Hippocampal formation (tissue), 2 donors: ENCODE measurements at places on chromosomes 3 and 15.
A peak's percentile ranks its signal among the peaks of the same experiment; 100 is the strongest.

DNA sequence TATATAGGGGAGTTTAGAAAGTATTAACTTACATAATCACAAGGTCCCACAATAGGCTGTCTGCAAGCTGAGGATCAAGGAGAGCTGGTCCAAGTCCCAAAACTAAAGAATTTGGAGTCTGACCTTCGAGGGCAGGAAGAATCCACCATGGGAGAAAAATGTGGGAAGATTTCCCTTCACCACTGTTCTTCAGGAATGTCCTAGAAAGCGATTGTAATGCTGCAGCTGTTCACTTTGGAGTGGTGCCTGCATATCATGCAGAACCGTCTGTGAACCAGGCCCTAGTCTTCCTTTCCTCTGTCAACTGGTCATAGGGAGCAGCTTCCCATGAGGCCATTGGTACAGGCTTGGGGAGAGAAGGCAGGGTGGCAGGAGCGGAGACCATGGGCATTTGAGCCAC, 497.9 kb upstream of the ARPP21 start:
- DNase-seq = no peak

DNA sequence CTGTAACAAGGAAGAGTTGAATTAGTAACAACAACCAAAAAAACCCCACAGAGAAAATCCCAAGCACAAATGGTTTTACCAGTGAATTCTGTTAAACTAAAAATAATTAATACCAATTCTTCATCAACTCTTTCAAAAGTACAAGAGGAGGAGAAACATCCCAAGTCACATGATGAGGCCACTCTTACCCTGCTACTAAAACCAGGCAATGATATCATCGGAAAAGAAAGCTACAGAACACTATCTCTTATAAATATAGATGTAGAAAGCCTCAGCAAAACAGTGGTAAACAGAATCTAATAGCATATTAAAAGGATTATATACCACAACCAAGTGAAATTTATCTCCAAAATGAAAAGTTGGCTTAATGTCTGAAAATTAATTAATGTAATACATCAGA, 168.1 kb upstream of the SLCO3A1 start:
- no peak for DNase-seq

DNA sequence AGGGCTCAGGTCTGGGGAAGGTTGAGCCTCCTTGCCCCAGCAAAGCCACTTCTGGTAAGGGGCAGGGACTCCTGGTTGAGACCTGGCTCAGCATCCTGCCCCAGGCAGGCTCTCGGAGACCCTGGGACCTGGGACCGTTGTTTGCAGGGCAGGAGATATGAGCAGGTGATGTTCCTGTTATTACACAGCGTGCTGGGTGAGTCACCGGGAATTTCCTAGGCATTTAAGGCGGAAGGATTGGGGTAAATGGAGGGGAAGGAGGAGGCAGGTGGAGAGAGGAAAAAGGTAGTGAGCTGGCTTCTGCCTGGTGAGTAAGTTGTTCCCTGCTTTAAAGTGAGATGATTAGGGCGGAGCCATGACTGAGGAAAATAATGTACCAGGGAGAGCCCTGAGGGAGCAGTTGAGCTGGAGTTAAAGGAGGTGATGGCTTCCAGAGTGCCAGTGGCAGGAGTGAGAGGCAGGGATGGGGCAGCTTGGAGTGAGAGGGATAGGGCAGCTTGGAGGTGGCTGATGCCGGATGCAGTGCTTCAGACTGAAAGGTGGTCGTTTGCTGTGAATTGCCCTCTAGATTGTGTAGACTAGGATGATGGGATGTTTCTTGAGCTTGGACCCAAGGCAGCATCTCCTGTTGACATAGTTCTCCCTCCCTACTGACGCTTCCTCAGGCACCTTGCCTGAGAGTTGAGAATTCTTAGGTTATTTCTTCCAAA, 79.4 kb downstream of the AAGAB start:
- no peak for DNase-seq

- no peak for DNase-seq
These were observed 2.9 kb downstream of the TLR9 start for GRCh38 chr3:52222319-52223221.

GRCh38 chr3:163878396-163878795, 1199.9 kb downstream of the SI start:
- no peak for DNase-seq

GRCh38 chr3:174547801-174548435, 311.2 kb upstream of the NAALADL2 start:
- no peak for DNase-seq

- DNase-seq = no peak
These were observed 476.9 kb upstream of the PROK2 start for GRCh38 chr3:72261566-72262564.

GRCh38 chr3:157530637-157531300, 27.6 kb upstream of the VEPH1 start:
- DNase-seq = no peak

- no peak for DNase-seq
These were observed 923.7 kb downstream of the EPHA3 start for GRCh38 chr3:90031121-90031520.

- peak; percentile 47 for DNase-seq
These were observed 29.8 kb downstream of the IRAK2 start for GRCh38 chr3:10194328-10195071.

GRCh38 chr3:108845709-108846293, 23.2 kb downstream of the TRAT1 start:
- no peak for DNase-seq
